Endothelial cell of umbilical vein (primary cell): ENCODE measurements at places on chromosomes 1 and 21. TPM values are rescaled to one million over a fixed set of nuclear protein-coding genes. Genes with fewer than 3 reads are reported as not detected.

Gene LORICRIN
- not detected in 2 replicates for total RNA-seq

Gene PRAMEF5
- not detected in 2 replicates for total RNA-seq

Gene BARHL2
- total RNA-seq, result not detected in 2 replicates

DNA sequence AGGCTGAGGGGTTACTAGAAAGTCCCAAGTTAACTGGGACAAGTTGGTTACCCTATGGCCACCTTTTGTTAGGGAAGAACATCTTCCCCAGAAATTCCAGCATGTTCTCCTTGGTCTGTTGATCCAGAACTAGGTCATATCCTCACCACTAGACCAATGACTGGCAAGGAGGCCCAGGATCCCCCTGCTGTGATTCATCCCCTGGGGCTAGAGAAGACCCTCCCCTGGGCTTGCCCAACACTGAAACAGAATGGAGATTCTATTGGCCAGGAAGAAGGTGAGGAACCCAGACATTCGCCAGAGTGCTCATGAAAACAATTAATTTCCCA is 90.1 kb upstream of the SIM2 start:
- DNase-seq, result no peak

GRCh38 chr21:40143822-40144525 is 276.7 kb downstream of the PCP4 start:
- DNase-seq, result peak; percentile 16

- DNase-seq, result no peak
Observed at GRCh38 chr1:53070621-53071020, 8.6 kb downstream of the PODN start.

DNA sequence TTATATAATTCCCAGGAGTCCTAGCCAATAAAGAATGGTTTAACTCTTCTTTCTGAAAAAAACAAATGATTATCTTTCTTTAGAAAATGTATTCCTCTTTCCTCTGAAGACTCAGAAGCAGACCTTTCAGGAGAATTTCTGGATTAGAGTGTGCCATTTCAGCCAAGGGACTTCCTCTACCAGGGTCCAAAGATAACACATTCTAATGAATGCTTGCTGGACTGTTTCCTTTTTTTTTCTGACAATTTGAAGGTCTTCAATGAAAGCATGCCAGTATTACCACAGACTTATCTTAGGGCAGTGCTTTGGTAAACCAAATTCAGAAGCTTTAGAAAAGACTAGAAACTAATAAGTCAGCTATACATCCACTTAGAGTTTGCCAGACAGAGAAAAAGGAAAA is 80.5 kb downstream of the RERE start:
- DNase-seq, result peak; percentile 62

DNA sequence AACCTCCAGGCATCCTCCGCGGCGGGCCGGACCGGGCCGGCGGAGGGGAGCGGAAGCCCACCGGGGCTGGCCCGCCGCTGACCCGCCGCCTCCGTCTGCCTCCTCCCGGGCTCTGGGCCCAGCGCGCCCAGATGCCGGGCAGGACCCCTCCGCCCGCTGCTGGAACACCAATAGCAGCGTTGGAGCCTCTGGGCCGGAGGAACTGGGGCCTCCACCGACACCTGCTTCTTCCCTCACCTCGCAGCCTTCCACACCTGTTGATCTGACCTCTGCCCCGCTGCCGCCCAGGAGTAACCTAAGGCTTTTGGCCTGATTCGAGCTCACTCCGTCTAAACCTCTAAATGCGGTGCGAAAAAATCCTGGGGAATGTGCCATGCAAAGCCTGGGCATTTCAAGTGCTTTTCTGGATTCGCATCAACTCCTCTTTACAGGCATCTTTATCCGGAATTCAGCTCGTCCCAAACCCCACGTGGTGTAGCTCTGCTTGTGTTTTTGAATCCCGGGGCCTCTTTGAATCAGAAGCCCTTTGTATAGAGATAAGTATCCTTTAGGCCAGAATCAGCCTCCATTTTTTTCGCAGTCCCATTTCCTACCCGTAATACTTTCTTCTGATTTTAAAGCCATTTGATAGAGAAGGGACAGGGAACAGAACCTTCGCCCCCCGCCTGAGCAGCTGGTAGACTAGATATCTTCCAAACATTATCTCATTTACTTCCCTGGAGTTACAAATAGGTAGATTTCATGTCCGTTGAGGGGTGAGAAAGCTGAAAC is 680 bp upstream of the CNN3 start:
- DNase-seq, result no peak
